ENCODE measurements at places on chromosomes 12 and 14.

GRCh38 chr14:21964180-21964579, 290.6 kb upstream of the OR4E1 start:
- DNase-seq = no peak

DNA sequence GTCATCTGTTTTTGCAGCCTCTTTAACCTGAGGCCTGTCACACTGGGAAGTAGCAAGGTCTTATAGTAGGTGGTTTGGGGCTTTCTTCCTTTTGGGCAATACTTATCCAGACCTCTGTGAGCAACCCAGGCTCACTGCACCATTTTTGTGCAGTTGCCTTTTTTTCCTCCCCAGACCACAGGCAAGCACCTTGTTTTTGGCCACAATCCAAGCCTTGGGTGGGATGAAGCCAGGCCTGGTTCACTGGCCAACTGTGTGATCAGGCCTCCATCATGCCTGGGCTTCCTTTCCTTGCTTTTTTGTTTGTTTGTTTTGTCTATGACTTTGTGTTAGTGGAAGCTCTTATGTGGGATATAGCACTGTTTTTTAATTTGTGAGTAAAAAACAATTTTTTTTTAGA, 71.7 kb downstream of the DNAH10 start:
- no peak for DNase-seq

DNA sequence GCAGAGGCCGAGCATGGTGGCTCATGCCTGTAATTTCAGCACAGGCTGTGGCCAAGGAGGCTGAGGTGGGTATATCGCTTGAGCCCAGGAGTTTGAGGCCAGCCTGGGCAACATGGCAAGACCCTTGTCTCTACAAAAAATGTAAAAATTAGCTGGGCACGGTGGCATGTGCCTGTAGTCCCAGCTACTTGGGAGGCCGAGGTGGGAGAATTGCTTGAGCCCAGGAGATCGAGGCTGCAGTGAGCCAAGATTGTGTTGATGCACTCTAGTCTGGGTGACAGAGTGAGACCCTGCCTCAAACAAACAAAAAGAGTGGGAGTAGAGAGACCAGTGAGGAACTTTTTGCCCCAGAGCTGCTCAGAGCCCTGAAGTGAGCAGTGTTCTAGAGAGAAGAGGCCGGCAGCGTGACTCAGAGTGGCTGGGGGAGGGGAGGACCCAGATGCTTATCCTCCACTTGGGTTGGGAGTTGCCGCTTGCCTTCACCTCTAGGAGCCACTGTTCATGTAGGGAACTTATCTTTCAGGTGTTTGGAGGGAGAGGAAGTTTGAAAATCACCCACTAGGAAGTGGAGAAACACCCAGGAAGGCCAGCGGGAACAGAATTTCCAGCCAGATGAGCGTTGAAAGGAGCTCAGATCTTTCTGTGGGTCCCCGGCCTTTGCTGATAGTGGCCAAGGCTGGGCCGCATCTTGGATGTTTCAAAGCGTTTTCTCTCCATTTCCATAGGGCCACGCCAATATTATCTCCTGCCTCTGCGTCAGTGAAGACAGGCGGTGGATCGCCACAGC, 15.3 kb downstream of the CFAP251 start:
- DNase-seq = no peak

DNA sequence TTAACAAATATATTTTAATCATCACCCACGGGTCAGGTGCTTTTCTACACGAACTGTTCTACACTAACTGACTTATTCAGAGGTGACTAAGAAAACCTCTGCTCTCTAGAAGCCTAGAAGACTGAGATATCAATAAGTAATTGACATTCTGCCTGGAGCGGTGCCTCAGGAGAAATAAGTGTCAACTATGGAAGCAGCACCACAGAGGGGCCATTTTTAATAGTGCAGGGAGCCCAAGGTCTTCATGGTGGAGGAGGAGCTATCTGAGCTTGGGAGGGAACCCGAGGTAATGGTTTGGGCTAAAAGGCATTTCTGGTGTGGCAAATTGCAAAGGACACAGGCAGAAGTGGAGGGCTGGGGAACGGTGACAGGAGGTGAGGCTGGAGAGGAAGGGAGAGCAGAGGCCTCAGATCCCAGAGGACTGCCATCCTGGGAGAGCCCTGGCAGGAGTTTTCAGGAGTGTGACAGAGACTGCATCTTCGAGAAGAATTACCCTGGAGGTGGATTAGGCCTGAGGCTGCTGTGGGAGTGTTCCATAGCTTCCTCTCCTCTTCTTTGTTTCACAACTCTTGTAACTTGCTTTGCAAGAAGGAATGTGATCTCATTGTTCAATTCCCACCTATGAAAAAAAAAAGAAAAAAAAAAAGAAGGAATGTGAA, 123.1 kb downstream of the NPAS3 start:
- DNase-seq = no peak

GRCh38 chr14:91350813-91351511, 66.7 kb downstream of the CCDC88C start:
- no peak for DNase-seq

DNA sequence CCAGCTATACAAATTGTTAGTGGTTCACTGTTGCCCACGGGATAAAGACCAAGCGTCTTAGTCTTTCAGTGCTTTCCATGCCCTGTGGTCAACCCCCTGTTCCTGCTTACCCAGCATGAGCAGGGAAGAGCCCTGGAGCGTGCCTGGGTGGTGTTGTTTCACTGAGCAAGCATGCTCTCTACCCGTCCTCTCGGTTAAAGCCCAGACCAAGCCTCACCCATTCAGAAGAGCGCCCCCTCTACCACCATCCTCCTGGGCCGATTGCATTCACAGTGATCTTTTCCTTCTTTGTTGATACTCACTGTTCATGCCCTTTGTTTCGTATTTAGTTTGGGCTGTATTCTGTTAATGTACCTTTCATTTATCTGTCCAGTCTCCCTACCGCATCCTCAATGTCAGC, 25.1 kb downstream of the DYRK4 start:
- DNase-seq = no peak

GRCh38 chr12:95326445-95326844, 108.8 kb downstream of the VEZT start:
- DNase-seq = no peak

GRCh38 chr12:28212182-28212581, 21.9 kb downstream of the CCDC91 start:
- no peak for DNase-seq

DNA sequence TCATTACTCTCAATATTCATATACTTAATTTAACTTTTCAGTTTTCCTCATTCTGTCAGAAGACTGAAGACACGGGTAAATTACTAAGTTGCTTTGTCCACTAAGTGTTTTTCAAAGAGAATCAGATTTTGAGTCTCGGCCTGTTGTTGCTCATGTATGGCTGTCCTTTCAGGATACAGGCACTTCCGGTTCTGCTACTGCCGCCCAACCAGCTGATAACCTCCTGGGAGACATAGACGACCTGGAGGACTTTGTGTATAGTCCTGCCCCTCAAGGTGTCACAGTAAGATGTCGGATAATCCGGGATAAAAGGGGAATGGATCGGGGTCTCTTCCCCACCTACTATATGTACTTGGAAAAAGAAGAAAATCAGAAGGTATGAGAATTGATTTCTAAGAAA, 28.3 kb upstream of the TEAD4 start:
- DNase-seq = no peak

GRCh38 chr14:44108601-44109000, 398.5 kb downstream of the FSCB start:
- no peak for DNase-seq

DNA sequence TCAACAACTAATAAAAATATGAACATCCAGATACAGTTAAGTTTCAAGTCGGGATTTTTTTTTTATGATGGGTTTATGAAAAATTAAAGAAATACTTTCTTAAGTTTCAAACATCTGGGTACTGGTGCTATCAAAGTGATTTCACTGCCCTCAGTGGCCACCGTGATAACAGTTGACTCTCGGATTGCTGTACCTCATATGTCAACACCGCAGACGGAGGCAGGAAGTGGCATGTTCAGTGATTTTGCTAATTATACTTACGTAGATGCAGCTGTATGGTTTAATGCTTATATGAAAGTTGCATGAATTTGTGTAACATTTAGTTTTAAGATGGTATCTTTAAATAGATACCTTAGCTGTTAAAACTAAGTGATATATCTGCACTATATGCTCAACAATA, 20.8 kb upstream of the FBLN5 start:
- no peak for DNase-seq

DNA sequence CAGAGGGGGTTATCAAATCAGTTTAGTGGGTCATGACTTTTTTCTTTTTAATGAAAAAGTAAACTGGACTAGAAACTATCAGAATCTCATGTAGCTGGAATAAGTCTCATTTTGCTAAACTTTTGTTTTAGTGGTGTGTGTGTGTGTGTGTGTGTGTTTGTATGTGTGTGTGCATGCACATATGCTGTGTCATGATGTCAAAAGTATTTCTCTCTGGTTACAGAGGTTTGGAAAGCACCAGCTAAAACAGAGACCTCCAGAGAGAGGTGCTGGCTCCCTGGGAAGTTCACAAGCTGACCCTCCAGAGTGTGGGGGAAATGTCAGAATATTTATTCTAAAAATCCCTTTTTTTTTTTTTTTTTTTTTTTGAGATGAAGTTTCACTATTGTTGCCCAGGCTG, 114.7 kb downstream of the LGMN start:
- no peak for DNase-seq

- DNase-seq = no peak
Observed at GRCh38 chr12:89878950-89879349, 170.3 kb upstream of the ATP2B1 start.

- DNase-seq = no peak
Observed at GRCh38 chr12:66269757-66270383, 32.4 kb upstream of the HELB start.

GRCh38 chr12:13062669-13063068, 18.5 kb downstream of the FAM234B start:
- no peak for DNase-seq

DNA sequence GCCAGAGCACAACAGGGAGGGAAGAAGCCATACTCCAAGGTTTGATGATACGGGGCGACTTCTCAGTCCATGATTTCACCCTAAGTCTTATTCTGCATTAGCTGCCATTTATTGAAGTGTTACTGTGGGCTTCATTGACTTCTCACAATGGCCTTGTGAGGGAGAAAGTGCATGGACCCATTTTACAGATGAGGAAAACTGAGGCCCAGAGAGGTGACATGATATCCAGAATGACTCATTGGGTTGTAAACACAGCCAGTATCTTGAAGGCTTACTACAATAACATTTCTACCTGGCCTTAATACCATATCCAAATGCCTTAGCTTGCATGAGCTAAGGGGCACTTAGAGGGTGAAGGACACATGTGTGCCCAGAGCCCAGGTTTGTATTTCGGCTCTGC, 100.6 kb downstream of the CMKLR1 start:
- DNase-seq = no peak

- no peak for DNase-seq
Observed at GRCh38 chr12:13534242-13534641, 337.7 kb downstream of the EMP1 start.

DNA sequence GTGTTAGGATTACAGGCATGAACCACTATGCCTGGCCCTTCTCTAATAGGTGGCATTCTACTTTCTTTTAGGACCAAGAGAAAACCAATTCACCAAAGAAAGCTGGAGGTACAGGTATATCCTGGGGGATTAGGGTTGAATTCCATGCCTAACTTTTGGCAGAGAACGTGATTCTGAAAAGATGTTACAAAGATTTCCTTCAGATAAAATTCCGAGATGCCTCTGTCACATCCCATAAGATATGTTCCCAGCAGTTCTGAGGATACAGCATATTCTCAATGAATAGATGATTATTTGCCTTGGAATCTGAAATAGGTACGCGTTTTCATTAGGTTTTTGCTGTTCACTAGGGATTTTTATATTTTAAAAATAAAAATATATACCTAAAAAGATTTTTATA, 111.9 kb upstream of the KRAS start:
- no peak for DNase-seq

DNA sequence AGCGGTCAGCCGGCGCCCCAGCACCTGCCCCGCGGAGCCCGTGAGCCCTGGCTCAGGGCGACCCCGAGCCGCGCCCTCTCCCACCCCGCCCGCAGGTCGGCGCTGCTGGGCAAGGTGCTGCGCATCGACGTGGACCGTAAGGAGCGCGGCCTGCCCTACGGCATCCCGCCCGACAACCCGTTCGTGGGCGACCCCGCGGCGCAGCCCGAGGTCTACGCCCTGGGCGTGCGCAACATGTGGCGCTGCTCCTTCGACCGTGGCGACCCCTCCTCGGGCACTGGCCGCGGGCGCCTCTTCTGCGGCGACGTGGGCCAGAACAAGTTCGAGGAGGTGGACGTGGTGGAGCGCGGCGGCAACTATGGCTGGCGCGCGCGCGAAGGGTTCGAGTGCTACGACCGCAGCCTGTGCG, 14.4 kb downstream of the HHIPL1 start:
- no peak for DNase-seq

- DNase-seq = no peak
Observed at GRCh38 chr12:27794818-27795584, 15.0 kb upstream of the MANSC4 start.

GRCh38 chr12:127729381-127729780, 537.6 kb upstream of the TMEM132C start:
- DNase-seq = no peak

DNA sequence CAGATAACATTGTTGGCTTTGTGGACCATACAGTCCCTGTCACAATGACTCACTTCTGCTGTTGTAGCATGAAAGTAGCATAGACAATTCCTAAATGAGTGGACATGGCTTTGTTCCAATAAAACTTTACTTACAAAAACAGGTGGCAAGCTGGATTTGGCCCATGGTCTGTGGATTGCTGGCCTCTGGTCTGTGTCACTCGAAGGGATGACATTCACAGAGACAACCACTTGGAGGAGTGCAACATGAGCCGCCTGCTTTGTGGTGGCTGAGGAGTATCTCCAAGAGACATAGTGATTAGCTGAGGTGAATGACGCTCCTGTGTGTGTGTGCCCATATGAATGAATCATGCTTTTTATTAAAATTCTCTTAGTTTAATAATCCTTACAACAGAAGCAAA, 81.3 kb upstream of the NRXN3 start:
- no peak for DNase-seq

DNA sequence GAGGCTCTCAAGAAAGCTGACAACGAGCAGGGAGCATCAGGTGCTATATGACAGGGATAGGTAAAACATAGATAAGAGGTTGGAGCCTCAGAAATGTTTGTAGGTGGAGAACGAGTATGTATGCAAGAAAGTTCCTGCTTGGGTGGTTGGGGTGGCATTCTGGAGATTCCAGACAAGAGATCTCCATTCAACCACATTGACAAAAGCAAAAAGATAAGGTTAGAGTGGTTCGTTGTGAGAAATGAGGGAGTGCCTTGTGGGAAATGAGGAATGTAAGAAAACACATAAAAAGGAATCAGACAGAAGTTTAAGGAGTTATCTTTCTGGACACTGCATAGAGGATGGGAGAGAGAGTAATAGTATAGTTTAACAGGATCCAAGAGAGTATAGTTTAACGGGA, 290.3 kb downstream of the DPF3 start:
- no peak for DNase-seq
